ENCODE measurements at places on chromosomes 4 and X.

DNA sequence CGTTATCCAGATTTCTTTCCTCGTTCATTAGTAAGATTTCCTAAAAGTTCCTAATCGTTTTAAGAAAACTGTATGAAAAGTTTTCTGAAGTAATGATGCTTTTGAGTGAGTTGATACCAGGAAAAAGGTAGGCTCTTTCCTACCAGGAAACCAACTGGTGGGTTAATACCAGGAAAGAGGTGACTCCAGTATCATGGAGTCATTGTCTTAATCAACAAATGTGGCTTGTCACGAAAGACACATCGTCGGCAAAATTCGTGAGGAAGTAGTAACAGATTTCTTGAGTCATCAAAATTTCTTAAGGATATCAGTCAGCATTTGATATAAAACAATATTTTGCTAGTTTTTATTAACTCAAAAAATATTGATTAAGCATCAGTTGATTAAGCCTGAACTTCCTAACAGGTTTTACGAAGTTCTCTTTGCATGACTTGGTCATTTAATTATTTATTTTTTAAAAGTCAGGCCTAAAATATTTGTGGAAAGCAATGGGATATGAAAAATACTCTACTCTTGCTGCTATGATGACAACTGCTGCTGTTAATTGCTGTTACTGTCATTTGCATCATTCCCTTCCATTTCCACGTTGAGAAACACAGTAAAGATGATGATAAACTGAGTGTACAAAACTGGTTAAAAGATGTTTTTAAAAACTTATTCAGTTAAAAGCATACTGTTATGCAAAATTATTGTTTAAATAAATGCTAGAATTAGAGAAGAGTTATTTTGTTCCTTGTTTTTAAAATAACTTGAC is 3.2 kb upstream of the PPBP start:
- no peak for DNase-seq

GRCh38 chr4:74440356-74440755 is 4.6 kb upstream of the AREG start:
- no peak for DNase-seq

DNA sequence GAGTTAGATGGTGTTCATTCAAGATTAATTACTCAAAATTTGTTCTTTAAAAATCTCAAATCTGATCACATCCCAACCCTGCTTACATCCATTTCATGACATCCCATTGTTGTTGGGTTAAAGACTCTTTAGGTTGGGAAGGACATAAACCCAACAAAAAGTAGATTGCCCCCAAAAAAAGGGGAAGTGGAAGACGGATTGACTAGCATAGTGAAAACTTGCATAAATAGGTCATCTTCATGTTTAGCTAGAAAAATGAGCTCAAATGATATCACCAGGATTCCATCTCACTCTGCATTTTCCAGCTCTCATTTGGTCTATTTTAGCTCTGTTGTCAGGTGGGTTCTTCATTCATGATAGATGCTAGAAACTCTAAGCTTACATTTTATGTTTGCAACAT is 18.5 kb upstream of the TET2 start:
- DNase-seq, result no peak

GRCh38 chr4:13920901-13921300 is 293.4 kb upstream of the BOD1L1 start:
- no peak for DNase-seq

All from renal cortex interstitium (tissue), 15 donors.